ENCODE measurements at places on chromosomes 1 and 21. TPM values are rescaled to one million over a fixed set of nuclear protein-coding genes. Genes with fewer than 3 reads are reported as not detected.
A peak's percentile ranks its signal among the peaks of the same experiment; 100 is the strongest.

- no peak for DNase-seq
- peak overlapping the region; percentile 87 for H3K4me3 ChIP-seq
- no peaks in the 10 kb centered on the region for H3K27me3 ChIP-seq
- H3K36me3 ChIP-seq: peaks cover 2% of the 10 kb centered on the region
- H3K4me1 ChIP-seq: peaks cover 27% of the 10 kb centered on the region
Measured at GRCh38 chr1:28517649-28517999, 11.8 kb downstream of the RCC1 start.

TXNIP gene
- 29.1 TPM for total RNA-seq

MTARC2 gene
- total RNA-seq: 4.3 TPM

GRCh38 chr1:27726173-27727044, 648 bp downstream of the FAM76A start:
- H3K4me3 ChIP-seq: peak overlapping the region; percentile 94
- no peaks in the 10 kb centered on the region for H3K36me3 ChIP-seq
- H3K27me3 ChIP-seq: no peaks in the 10 kb centered on the region
- peak; percentile 67 for DNase-seq
